ENCODE measurements at places on chromosomes 13 and 19.

DNA sequence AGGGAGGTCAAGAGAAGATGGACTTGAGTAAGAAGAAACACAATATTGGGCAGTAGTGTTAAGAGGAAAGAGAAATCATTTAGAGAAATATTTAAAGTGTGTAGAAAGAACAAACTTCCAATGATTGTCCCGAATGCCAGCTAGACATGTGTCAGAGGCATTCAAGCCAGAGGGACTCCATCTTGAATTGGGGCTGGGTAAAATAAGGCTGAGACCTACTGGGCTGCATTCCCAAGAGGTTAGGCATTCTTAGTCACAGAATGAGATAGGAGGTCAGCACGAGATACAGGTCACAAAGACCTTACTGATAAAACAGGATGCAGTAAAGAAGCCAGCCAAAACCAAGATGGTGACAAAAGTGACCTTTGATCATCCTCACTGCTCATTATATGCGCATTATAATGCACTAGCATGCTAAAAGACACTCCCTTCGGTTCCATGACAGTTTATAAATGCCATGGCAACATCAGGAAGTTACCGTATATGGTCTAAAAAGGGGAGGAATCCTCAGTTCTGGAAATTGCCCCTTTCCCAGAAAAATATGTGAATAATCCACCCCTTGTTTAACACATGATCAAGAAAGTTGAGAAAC is 127.0 kb upstream of the IPO5 start:
- no peak for DNase-seq

DNA sequence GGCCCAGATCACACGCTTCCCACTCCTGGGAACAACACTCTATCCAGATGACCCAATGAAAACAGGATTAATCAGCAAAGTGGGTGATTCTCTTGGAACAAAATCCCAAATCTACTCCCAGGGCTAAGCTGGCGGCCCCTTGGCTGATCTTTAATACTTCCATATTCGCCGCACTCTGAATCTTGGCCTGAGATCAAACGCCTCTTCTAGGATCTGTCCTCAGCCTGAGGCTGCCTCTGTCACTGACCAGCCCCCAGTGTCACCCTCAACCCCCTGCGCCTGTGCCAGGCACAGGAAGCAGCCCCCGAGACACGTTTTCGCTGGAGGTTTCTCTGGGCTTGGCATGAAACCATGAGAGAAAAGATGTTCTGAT is 2.4 kb upstream of the CTXN1 start:
- no peak for DNase-seq

DNA sequence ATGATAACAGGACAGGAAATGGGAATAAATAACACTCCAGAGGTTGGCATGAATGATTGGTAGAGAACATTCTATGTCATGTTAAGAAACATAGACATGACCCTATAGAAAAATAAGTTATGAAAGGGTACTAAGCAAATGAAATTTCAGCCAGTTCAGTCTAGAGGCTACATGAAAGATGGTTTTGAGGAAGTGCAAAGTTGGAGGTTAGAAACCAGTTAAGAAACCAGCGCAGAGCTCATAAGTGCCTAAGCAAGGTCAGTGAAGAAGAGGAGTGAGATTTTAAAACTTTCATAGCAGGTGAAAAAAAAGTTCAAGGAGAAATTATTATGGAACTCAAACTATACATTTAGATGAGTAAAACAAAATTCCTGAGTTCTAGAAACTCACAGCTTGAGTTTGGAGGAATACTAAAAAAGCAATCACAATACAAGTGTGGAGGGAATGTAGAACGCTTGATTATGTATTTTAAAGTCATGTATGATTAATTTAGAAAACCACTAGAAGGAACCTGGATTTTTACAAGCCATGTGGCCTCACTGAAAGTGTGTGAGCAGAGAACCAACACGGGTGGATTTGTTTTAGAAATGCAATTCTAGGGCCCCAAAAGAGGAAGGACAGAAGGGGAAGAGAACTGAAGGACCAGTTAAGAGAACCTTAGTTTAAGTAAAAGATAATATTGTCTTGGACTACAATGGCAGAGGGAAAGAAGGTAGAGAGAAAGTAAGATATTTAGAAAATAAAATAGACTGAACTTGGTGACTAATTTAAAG is 162.4 kb downstream of the PCDH20 start:
- DNase-seq = no peak

DNA sequence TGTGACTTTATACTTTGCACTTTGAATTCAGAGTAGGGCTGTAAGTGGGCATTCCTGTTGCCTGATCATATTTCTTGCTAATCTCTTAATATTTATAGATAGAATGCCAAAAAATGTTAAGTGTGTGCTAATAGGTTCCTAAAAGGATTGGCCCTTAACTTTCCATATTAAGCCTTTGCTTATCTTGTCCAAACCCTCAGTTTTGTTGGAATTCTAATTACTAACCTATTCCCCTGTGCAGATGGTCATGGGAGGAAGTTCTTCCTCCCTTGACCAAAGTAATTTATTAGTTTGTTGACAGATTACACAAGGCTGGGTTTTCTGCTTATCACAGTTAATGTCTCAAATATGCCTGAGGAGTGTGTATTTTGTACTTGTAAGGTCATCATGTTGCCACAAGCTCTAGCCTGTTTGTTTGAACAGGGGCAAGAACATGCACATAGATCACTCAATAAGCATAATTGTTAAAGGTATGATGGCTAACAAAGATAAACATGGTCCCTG is 541.1 kb upstream of the SPRY2 start:
- no peak for DNase-seq

- no peak for DNase-seq
Measured at GRCh38 chr13:98175823-98176222, 1.2 kb downstream of the RNF113B start.

All from GM18507 (cell line).